ENCODE measurements at places on chromosomes 2 and 18.

- DNase-seq, result no peak
Observed at GRCh38 chr18:74633652-74634352, 36.1 kb downstream of the ZNF407 start.

GRCh38 chr18:22063102-22063501 lies 106.3 kb upstream of the GATA6 start:
- DNase-seq, result no peak

DNA sequence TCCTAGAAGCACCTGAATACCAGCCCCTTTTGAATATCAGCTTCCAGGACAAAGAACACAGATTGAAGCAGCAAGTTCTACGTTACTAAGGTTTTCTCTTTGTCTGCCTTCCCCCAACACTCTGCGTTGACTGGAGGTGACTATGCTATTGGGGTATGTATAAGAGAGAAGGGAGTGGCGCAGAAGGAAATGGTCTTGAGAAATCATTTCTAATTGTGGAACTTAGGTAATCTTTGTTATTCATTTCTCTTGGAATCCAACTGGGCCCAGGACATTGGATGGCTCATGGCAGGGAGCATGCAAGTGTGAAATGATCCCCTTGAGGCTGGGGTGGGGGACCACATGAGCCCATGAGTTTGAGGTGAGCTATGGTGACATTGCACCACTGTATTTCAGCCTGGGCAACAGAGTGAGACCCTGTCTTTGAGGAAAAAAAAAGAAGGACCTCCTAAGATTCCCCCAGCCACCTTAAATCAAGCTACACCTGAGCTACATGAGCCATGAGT lies 29.7 kb downstream of the XDH start:
- DNase-seq, result no peak

DNA sequence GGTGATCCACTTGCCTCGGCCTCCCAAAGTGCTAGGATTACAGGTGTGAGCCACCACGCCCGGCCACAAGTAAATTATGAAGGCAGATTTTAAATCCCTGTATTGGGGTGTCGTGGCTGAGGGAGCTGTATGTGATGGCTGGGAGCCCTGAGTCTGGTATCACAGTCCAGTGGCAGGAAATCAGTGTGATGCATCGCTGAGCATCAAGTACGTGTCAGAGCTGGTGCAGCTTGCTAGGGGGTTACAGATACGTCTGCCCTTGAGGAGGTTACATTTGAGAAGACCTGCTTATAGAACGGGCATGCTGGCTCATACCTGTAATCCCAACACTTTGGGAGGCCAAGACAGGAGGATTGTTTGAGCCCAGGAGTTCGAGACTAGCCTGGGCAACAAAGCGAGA lies 4.3 kb downstream of the ENOSF1 start:
- DNase-seq, result no peak

GRCh38 chr2:199756743-199757142 lies 94.2 kb downstream of the FTCDNL1 start:
- DNase-seq, result no peak

- DNase-seq, result no peak
Observed at GRCh38 chr2:66441581-66442320, 6.8 kb downstream of the MEIS1 start.

DNA sequence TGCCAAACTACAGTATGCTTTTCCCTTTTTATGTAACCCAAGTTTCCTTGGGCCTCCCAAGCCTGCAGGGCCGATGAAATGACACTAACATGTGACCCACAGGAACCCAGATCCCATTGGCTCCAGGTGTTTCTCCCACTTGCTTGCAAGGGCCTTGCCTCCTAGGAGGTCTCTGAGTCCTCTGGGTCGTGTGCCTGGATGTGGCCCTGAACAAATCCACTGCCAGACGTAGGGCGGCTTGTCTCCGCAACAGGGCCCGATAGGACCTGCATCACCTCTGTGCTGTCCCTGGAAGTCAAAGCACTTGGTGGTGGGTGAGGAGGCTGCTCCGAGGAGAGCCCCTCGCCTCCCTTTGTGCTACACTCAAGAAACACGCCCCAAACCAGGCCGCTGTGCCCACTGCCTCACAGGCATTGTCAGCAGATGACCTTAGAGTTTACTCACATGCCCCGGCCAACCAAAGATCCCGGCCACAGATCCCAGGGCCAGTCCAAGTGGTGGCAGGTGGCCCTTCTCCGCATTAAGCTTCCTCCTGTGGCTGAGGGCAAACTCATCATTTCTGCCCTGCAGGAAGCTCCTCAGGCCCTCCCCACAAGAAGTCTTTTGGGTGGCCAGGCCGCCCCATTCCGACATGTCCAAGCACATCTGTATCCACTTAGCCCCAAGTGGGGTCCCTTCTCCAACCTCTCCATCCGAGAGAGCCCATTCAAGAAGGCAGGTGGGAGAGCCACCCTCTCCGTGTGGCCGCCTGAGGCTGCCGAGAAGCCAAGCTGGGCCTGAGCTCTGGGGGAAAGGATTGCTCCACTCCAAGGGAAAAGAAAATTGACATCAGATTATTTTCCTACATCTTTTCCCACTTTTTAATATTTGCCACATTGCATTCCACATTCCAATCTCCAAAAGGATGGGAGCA lies 76.7 kb downstream of the GFPT1 start:
- DNase-seq, result no peak

GRCh38 chr18:78230911-78231310 lies 748.7 kb upstream of the SALL3 start:
- DNase-seq, result no peak

- DNase-seq, result no peak
Observed at GRCh38 chr2:144567745-144568144, 47.8 kb upstream of the ZEB2 start.

GRCh38 chr2:160338901-160339685 lies 139.0 kb upstream of the ITGB6 start:
- no peak for DNase-seq

- DNase-seq, result no peak
Observed at GRCh38 chr18:75497576-75498235, 70.2 kb upstream of the SMIM21 start.

DNA sequence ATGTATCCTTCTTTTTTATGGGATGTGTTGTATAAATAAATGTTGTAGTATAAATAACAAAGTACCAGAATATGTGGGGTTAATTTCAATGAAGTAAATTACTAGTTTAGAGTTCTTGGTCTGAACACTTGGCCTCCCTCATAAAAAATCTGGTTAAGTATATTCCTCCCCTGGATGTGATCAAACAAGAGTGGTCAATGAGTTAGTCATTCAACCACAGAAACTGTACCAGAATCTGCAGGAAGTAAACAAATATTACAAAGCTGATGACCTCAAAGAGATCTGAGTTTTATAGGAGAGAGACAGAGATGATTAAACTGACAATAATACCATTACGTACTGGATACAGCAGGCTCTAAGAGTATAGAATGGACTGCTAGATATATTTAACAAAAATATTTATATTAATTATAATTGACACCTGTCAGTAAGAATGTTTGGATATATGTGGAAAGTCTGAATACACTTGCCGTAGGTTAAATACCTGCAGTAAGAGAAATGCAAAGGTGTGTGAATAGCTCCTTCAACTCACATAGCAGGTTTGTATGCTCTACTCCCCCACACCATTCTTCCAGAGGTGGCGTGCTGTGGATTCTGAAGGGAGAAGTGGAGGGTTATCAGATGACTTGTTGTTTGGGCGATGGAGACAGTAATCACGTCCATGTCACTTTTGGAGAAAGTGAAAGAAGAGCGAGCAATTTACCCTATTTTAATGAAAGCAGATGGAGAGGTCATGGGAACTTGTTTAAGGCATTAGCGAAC lies 108.3 kb upstream of the LRATD1 start:
- no peak for DNase-seq

- no peak for DNase-seq
Observed at GRCh38 chr18:56207989-56208388, 430.4 kb downstream of the TXNL1 start.

DNA sequence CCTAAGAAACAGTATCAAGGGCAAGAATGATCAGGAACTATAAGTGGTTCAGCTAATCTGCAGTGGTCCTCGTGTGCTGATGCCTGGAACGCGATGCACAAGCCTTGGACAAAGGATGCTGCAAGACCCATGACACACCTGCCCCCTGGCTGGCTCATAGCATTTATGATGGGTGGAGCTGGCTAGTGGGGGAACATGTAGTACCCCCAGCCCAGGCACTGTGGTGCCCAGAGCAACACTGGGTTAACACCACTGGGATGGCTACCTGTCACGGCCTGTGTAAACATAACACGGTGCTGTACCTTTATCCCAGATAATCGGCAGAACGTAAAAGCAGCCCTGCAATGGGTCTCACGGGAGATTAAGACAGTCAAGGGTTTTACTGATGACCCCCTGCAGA lies 60.3 kb upstream of the PEX13 start:
- DNase-seq, result no peak

- no peak for DNase-seq
Observed at GRCh38 chr2:180542511-180542910, 437.9 kb upstream of the UBE2E3 start.

GRCh38 chr2:142983174-142983573 lies 105.7 kb downstream of the KYNU start:
- no peak for DNase-seq

DNA sequence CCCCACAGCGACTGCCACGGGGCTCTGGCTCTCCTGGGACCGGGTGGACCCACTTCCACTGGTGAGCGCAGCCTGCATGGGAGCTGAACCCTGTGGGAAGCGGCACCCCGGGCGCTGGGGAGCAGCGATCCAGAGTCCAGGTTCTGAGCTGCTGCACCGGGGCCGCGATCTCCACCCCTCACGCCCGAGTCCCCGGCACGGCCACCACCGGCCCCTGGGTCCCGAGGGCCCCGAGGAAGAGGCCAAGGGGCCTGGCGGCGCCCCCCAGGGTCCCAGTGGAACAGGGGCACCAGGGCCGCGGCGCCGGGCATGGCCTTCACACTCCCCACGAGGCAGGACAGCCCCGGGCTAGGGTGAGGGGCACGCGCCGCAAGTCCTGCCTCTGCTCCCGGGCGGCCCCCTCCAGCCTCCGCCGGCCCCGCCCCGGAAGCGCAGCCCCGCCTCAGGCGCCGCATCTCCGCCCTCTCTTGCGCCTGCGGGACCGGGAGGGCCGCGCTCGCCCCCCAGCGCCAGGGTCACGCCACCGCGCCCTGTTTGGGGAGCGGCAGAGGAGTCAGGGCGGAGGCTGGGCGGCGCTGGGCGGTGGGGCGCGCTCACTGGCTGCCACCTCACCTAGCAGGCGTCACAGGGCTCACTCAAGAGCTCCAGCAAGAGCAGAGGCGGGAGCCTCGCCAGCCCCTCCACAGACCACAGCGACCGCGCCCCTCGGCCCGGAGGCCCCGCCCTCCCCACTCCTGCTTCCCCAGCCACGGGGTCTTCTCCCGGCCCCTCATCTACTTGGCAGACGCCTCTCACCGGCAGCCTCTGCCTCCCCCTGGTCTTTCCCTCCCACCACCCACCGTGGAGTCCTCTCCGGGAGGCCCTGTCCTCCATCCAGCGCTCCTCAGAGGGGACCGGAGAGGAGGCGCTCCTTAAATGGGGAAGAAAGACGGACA lies 26.8 kb downstream of the THAP4 start:
- DNase-seq, result peak; percentile 92

DNA sequence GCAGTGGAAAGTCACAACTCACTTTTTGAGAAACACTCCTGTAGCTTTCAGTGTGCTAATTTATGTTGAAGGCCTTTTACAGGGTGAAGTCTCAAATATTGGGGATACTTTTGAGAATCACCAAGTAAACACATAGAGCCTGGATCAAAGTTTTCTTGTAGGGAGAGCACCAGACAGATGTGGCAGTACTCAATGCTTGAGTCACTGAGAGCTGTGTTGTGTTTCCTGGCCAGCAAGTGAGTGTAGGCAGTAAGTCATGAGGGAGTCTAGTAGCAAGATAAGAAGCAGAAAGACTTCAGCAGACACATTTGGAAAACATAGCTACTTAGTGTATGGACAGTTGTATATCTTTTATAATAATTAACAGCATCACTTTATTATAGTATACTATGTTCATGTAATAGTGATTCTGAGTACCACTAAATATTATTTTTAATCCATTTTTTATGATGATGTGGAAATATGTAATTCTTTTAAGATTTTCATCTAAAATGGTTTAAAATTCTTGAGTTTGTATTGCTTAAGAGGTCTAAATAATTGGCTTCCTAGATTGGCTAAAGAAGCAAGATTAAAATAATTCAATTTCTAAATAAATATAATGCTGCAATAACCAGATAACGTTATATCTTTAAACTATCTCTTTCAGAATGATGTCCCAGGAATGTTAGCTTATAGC lies 12.8 kb downstream of the PSMD1 start:
- DNase-seq, result no peak

Measured in CD4-positive, alpha-beta T cell treated with Interleukin-17A for 1 hour (primary cell).